ENCODE measurements at places on chromosomes 7 and 10.

GRCh38 chr10:110597476-110597875, 30.0 kb downstream of the SMC3 start:
- no peak for DNase-seq

- DNase-seq: no peak
These were observed 16.2 kb downstream of the RAMP3 start for GRCh38 chr7:45173596-45174327.

DNA sequence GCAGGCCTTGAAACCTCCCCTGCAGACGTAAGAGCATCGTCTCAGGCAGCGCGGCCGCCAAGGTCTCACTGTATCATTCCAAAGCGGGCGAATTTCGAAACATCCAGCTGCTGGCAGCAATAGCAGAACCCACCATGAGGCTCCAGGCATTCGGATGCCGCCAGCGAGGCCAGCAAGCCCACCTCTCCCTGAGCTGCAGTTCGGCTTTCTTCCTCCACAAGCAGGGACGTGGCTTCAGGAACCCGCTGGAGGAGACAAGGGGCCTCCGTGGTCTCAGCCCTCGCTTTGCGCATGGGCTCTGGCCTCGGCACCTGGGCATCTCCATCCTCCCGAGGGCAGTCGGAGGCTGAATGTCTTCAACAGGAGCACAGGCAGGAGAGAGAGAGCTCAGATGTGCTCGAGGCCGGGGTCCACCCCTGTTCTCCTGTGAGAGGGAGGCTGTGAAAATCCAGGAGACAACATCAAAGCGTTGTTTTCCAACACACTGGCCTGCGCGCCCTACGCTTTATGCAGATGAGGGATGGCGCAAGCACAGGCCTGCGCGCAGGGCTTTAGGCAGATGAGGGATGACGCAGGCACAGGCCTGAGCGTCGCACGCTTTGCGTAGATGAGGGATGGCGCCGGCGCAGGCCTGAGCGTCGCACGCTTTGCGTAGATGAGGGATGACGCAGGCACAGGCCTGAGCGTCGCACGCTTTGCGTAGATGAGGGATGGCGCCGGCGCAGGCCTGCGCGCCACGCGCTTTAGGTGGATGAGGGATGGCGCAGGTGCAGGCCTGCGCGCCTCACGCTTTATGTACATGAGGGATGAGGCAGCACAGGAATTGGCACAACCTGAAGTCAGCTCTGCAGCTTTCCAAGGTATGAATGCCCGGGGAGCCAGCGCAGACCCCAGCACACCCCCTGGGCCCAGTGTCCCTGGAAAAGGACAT, 103.2 kb downstream of the WDR37 start:
- no peak for DNase-seq

DNA sequence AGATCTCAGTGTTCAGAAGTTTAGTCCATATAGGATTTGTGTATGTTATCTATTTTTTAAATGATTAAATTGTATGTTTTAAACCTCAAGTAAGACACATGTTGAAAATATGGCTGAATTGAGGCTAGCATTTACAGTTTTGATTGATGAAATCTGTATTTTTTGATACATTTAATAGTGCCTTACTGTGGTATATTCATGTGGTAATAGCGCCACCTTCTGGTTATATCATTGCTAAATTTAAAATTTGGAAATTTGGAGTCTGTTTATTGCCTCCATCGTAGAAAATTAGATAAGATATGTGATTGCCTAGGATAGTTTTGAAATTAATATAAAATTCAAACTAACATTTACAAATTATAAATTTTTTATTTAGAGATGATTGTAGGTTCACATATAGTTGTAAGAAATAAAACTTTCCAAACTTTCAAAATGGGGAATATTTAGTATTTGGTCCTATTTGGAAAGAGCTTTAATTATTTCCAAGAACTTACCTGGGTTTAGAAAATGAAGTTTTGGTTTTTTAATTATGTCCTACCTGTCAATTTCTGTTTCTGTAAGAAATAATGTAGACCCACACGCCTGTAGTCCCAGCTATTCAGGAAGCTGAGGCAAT, 19.1 kb upstream of the ARMS2 start:
- peak; percentile 40 for DNase-seq

- DNase-seq: no peak
These were observed 110.7 kb downstream of the CYTH3 start for GRCh38 chr7:6161463-6162330.

- DNase-seq: no peak
These were observed 9.2 kb downstream of the GTPBP4 start for GRCh38 chr10:997266-998022.
